Right renal cortex interstitium (tissue), 3 donors: ENCODE measurements at places on chromosomes 2 and 18. TPM values are rescaled to one million over a fixed set of nuclear protein-coding genes. Genes with fewer than 3 reads are reported as not detected.

- no peak for DNase-seq
Observed at GRCh38 chr2:205352593-205352992, 329.7 kb upstream of the NRP2 start.

DNA sequence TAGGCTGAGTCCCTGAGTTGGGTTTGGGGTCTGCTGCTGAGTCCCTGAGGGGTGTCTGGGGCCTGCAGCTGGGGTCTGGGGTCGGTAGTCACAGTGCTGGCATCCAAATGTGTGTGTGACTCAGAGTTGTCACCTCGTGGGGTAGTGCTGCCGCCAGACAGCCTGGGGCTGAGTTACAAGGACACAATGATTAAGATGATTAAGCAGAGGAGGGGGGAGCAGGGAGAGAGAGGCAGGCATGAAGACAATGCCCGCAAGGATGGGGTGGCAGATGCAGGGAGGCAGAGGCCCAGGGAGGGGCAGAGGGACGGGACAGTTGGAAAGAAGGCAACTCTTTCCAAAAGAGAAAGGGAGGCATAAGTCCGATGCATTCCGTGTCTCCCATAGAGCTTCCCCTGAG is 120.2 kb downstream of the CELF4 start:
- DNase-seq = no peak

DNA sequence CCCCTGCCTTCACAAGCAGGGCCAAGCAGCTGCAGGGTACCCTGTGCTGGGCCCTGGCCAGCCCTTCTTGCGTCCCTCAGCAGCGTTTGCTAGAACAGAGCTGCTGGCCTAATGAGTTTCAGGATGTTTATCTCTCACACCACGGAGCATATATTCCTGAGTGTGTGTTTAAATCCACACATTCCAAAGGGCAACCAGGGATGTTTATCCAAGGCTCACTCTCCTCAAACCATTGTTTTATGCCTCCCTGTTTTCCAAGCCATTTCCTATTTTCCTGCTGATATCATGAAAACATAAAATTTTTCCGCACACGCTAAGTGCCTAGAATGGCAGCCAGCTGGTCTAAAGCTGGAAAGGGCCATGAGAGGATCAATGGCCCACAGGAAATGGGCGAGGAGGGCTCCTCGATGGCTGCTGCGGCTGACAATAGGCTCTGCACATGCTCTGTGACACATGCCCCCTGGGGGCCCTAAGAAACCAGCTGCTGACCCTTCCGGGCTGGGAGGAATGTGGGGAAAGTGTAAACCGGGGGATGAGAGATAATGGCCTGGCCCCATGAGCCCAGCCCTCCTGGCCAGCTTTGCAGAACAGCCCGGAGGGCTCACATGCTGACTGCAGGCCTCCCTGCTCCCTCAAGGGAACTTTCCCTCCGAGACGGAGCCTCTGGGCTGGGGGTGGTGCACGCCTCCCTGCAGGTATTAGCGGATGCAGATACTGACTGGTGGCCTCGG is 194.0 kb downstream of the NDUFA10 start:
- no peak for DNase-seq

DNA sequence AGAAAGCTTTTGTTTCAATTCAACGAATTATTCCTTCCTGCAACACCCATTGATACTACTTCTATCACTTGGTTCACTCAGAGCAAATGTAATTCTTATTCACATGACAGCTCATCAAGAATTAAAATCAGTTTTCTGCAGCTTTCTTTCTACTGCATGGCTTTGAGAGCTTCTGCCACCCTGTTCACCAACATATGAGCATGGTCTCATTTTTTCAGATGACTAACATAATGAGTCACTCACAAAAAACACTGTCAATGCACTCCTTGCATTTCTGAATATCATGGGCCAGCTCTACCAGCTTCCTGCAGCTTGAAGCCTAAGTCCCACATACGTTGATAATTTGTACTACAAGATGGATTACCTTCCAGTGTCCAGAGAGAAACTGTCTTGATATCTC is 342.9 kb downstream of the LRATD1 start:
- no peak for DNase-seq

- DNase-seq = no peak
Observed at GRCh38 chr2:167550448-167550847, 662.2 kb downstream of the XIRP2 start.

The RIT2 gene
- not detected for polyA plus RNA-seq

- no peak for DNase-seq
Observed at GRCh38 chr18:23585007-23585871, 1.1 kb downstream of the NPC1 start.

GRCh38 chr2:151904021-151904420 is 75.8 kb upstream of the ARL5A start:
- no peak for DNase-seq

DNA sequence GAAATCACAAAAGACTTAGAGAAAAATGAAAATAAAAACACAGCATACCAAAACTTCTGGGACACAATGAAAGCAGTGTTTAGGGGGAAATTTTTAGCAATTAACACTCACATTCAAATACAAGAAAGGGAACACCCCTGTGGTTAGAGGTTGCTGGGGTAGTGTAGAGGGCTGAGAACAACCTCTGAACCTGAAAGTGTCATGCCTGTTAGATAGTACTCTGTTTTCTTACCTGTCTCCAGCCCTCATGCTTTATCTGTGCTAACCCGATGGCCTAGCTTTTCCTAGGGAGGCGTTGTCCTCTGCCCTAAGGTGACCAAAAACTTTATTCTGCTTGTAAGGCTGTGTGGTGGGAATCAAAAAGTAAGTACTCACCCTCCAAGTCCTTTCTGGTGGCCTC is 122.6 kb upstream of the OTX1 start:
- no peak for DNase-seq

- no peak for DNase-seq
Observed at GRCh38 chr18:58009166-58009565, 34.9 kb upstream of the NEDD4L start.

The KCNE4 gene
- polyA plus RNA-seq = 15.7 TPM

GRCh38 chr2:12192762-12193161 is 446.3 kb downstream of the LPIN1 start:
- no peak for DNase-seq

DNA sequence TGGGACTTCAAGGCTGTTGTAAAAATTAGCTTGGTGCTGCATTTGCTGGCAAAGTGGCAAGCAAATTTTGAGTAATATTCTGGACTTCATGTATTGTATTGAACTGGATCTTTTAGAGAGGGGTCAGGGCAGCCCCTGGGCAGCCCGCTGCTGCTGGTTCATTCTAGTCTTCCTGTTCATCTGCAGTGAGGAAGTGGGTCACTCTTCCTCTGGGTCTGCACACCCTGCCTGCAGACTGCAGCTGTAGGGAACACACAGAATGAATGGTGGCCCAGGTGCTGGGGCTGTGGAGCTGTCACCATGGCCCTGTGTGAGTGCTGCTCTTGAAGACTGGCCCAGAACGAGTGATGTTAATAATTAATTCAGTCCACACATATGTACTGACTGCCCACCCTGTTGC is 9.4 kb downstream of the SH3RF3 start:
- DNase-seq = no peak

The ASPRV1 gene
- 4.6 TPM for polyA plus RNA-seq

The TMEM169 gene
- 14.1 TPM for polyA plus RNA-seq

The IL36A gene
- not detected for polyA plus RNA-seq

The DTNA gene
- 25.2 TPM for polyA plus RNA-seq

DNA sequence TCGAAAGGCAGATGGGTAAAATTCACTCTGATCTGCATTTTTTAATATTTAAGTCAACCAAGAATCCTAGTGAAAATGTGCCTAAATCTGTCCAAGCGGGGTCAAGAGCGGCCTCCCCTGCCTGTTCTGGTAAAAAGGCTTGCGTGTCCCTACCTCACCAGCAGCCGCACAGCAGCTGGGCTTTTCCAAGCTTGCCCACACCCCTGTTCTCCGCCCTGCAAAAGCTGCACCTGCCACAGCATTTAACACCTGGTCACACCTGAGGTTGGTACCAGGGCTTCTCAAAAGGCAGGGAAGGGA is 25.8 kb upstream of the TMEM182 start:
- no peak for DNase-seq

The ARHGAP15 gene
- 7.2 TPM for polyA plus RNA-seq

The LIMS4 gene
- polyA plus RNA-seq = 0.96 TPM

DNA sequence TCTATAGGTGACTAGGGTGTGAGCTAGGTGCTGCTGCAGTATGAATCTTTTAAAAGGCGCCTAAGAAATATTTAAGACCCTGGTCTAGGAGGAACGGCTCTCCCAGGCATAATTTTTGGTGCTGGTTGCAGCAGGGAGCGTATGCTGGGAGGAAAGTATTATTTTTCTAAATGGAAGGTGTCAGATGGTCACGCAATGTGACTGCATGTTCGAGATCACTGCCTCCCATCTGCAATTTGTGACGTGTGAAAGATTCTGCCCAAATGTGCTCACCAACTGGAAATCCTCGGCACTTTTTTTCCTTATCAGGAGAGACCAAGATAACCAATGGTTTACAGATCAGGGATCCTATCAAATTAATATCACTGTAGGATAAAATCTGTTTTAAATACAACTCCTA is 95.6 kb upstream of the KLHL14 start:
- DNase-seq = no peak

DNA sequence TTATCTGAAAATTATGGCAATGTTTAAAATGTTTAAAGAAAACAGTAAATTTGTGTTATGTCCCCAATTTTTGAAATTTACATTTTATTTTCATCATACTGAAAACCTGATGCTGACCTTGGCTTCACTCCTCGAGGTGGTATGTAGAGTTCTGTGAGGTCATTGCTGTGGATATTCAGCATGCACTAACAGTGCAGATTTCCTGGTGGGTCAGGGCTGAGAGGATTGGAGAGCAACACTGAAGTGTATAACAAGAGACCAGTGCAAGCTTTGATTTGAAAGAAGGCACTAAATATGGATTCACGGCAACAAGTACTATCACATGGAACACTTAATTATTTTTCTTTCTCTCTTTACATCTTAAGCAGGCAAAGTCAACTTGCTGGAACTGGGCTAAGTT is 134.1 kb downstream of the SLC8A1 start:
- DNase-seq = no peak

- no peak for DNase-seq
Observed at GRCh38 chr2:219434718-219435525, at the start of gene SPEG. Gene SPEG, plus strand, starts transcription at chr2:219434843. Its CDS starts 135 bp downstream, at chr2:219434978.

The TLK1 gene
- polyA plus RNA-seq = 61.2 TPM

GRCh38 chr2:72940786-72941185 is 23.5 kb downstream of the EMX1 start:
- no peak for DNase-seq

- DNase-seq = no peak
Observed at GRCh38 chr2:9703701-9704221, 73.0 kb upstream of the YWHAQ start.

- DNase-seq = no peak
Observed at GRCh38 chr18:61694236-61694635, 198.6 kb downstream of the RNF152 start.

DNA sequence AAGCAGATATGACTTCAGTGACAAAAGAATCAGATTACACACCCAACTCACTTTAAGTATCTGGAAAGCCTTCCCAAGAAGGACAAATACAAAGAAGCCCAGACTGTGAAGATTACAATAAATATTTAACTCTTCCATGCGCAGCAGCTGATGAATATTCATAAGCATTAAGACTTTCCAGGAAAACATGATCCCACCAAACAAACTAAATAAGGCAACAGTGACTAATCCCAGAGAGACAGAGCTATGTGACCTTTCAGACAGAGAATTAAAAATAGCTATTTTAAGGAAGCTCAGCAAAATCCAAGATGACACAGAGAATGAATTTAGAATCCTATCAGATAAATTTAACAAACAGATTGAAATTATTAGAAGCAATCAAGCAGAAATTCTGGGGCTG is 108.2 kb upstream of the UBE2E3 start:
- no peak for DNase-seq

- DNase-seq = no peak
Observed at GRCh38 chr2:174704642-174705041, 59.6 kb downstream of the CHRNA1 start.

- no peak for DNase-seq
Observed at GRCh38 chr2:42858140-42859005, 66.0 kb upstream of the HAAO start.

The WDR7 gene
- polyA plus RNA-seq = 12.5 TPM

- DNase-seq = no peak
Observed at GRCh38 chr2:195563857-195564512, 93.0 kb upstream of the SLC39A10 start.

DNA sequence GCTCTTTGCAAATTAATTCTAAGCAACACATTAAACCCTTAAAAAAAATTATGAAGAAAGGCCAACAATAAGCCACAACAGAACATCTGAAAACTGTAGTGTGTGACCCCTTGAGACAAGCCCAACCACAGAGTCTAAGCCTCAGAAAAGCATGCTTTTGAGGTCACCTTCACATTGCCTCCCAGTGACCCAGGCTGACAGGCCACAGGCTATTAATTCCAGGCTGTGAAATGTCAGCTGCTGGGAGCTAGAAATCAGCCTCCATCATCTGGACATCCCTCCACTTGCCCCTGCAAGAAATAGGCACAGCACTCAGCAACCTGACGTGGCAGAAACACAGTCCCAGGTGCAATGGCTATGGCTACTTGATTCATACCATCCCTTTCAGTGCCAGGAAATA is 179.4 kb upstream of the ZFP36L2 start:
- no peak for DNase-seq

- DNase-seq = no peak
Observed at GRCh38 chr2:213021971-213022899, 129.2 kb downstream of the IKZF2 start.

DNA sequence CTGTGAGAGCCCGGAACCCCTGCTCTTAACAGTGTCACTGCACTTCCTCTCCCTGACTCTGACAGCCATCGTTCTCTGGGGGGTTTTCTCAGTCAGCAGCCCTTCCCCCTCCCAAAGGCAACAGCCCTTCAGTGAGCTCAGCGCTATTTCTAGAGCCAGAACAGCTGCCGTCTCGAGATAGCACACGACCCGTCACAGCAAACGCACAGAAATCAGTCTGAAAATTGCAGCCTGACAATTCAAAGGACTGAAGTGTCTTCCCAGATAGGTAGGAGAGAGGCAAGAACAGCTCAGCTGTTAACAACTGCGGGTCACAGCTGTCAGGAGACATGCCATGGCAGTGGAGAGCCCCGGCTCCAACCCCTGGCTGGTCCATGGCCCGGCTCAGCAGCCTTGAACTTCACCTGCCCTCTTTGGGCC is 45.4 kb downstream of the ST8SIA5 start:
- no peak for DNase-seq

DNA sequence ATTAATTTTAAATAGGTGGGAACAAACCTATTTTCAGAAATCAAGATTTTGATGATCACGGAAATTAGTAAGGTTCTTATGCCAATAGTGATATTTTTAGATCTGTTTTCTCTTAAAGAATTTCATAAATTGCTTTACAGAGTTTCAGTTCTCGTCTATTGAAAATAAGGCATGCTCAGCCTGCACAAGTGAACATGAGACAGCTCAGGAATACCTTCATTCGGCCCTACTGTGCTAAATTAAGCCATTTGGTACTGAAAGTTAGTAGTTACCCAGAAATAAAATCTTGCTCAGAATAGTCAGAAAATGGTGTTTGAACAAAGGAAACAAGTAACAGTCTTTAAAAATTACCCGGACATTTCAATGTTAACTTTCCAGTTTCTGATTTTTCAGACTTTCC is 60.4 kb downstream of the DLGAP1 start:
- DNase-seq = no peak
